ENCODE measurements at places on chromosomes 1 and 21. TPM values are rescaled to one million over a fixed set of nuclear protein-coding genes. Genes with fewer than 3 reads are reported as not detected.

The NBL1 gene
- total RNA-seq, result 55.0 TPM

- no peak for DNase-seq
Measured at GRCh38 chr1:99755664-99756063, 10.8 kb downstream of the FRRS1 start.

The SCCPDH gene
- 31.2 TPM for total RNA-seq

The HMGCS2 gene
- total RNA-seq, result 161 TPM

The NASP gene
- 28.5 TPM for total RNA-seq
